ENCODE measurements at places on chromosomes 6 and 20.

DNA sequence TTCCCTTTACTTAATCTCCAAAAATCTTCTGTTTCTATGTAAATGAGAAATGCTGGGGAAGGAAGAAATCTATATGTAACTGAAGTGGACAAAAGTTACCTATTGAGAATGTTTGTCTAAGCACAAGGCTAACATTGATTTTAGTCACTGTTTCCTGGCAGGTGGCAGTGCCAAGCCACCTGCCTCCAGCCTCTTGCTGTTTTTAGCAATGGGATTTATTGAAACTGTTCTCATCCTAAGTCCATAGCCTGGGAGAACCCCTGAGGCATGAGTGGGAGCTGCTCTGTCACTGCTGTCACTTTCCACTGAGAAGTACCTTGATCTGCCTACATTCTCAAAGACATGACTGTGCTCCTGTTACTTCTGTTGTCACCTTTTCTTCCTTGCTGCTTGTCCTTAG, 14.7 kb downstream of the ENPP3 start:
- no peak for DNase-seq

DNA sequence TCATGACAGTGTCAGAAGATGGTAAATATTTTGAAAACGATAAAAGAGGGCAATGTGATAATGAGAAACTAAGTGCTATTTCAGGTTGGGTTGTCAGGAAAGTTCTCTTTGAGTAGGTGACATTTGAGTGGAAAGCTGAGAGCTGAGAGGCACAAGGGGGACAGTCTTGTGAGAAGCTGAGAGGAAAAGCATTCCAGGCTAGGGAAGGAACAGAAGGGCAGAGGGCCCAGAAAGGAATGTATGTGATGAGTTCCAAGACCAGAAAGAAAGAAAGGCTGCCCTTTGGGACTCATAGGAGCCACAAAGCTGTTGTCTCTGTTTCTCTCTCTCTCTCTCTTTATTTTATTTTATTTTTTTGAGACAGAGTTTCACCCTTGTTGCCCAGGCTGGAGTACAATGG, 7.6 kb upstream of the RNF182 start:
- DNase-seq = no peak

DNA sequence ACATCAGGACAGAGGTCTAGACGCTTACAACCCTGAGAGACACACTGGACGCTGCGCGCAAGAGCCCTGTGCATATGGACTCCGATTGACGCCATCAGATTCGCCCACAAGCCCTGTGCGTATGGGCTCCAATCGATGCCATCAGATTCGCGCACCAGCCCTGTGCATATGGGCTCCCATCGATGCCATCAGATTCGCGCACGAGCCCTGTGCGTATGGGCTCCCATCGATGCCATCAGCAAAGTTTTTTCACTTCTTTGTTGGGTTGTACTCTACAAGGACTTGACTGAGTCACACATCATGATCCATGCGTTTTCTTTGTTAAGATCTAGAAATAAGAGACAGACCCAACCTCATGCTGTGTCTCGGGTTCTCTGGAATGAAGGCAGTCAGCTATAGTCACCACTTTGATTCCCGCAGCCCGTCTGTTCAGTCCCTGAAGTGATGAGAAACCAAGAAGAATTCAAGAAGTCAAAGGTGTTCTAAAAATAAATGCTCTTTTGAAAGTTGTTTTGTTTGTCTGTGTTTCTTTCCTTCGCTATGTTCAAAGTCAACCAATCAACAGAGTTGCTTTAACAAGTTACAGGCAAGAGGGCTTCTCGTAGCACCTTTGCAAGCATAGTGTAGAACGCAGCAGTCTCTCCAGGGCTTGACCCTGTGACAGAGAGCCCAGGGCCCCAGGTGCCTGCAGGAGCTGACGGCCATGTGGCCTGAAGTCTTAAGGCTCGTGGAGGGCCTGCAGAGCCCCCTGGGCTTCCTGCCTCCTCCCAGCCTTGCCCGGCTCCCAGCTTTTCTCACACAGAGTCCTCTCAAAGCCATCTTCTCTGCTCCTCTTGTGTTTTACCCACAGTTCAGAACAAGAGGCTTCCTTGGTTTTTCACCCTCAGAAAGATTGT, 7.9 kb downstream of the RPS6KA2 start:
- no peak for DNase-seq

DNA sequence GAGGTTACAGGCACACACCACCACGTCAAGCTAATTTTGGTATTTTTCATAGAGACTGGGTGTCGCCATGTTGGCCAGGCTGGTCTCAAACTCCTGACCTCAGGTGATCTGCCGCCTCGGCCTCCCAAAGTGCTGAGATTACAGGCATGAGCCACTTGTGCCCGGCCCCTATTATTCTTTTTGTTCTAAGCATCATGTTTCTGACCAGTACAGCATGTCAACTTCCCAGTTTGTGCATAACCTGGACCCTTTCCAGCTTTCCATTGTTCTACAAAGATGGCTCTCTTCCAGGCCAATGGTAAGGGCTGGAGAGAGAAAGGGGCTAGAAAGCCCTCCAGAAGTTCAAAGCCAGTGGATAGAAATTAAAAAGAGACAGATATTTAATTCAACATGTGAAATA, 91.3 kb upstream of the TNFAIP3 start:
- no peak for DNase-seq

- DNase-seq = no peak
Observed at GRCh38 chr6:16352821-16353438, 114.5 kb downstream of the GMPR start.

- no peak for DNase-seq
Observed at GRCh38 chr20:41701588-41702348, 83.6 kb upstream of the CHD6 start.

DNA sequence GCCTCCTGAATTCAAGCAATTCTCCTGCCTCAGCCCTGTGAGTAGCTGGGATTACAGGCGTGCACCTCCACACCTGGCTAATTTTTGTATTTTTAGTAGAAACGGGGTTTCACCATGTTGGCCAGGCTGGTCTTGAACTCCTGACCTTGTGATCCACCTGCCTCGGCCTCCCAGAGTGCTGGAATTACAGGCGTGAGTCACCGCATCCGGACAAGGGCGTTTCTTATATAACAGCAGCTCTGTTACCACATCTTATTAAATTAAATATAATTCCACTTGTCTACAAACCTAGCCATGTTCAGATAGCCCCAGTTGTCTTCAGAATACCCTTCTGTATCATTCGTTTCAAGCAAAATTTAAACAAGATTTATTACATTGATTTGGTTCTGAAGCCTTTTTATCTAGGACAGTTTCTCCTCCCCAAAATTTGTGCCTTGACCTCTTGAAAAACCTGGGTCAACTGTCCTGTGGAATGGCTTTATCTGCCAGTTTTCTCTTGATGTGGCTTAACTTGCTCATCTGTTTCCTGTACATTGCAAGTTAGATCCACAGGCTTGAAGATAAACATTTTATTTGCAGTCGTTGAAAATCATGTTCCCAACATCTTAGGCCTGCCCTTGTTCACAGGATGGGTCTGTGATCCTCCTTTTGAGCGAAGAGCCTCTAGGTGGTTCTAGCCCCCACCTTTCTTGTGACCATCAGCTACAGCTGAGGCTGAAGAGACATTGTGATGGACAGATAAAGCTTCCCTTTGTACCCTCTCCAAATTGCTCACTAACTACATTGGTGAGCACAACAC, 132.2 kb downstream of the ARID1B start:
- no peak for DNase-seq

- DNase-seq = peak; percentile 45
Observed at GRCh38 chr20:2331901-2332565, 36.2 kb downstream of the TGM3 start.

GRCh38 chr20:18055261-18055660, 2.5 kb downstream of the OVOL2 start:
- DNase-seq = peak; percentile 42

- no peak for DNase-seq
Observed at GRCh38 chr20:38725148-38725901, 1.0 kb downstream of the SLC32A1 start.

- no peak for DNase-seq
Observed at GRCh38 chr6:95687839-95688238, 110.5 kb downstream of the MANEA start.

GRCh38 chr6:121800047-121800446, 364.6 kb downstream of the GJA1 start:
- no peak for DNase-seq

DNA sequence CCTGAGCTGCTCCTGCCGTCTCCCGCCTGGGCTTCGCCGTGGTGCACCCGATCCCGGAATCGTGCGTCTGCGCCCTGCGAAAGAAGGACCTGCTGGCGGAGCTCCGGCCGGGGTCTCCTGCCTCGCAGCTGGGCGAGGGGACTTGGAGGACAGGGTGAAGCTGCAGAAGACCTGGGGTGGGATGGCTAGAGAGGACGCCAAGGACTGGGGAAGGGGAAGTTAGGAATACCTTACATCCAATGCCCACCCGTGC, 150.2 kb downstream of the PRL start:
- DNase-seq = no peak

GRCh38 chr20:5688431-5688972, 61.7 kb upstream of the SHLD1 start:
- no peak for DNase-seq

GRCh38 chr6:79776076-79776475, 144.9 kb downstream of the SH3BGRL2 start:
- DNase-seq = no peak

GRCh38 chr6:149028767-149029405, 282.1 kb downstream of the UST start:
- peak; percentile 80 for DNase-seq

- DNase-seq = no peak
Observed at GRCh38 chr6:135261872-135262725, 81.0 kb downstream of the MYB start.

- DNase-seq = no peak
Observed at GRCh38 chr20:3800256-3800877, 4.3 kb downstream of the CDC25B start.

DNA sequence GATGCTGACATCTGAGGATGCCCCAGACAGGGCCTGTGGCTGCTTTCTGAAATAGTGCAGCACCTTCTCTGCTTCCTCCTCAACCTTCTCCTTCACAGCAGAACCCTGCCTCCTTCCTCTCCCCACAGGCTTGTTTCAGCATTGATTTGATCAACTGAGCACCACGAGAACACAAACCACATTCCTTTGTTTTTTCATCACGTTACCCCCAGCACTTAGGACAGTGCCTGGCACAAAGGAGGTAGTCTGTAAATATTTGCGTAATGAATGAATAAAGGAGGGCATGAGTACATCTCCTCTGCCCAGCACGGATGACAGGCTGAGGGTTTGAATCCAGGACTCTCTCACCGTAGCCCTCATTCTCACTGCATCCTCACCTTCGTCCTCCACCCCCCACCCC, 21.3 kb upstream of the WFDC2 start:
- peak; percentile 45 for DNase-seq

DNA sequence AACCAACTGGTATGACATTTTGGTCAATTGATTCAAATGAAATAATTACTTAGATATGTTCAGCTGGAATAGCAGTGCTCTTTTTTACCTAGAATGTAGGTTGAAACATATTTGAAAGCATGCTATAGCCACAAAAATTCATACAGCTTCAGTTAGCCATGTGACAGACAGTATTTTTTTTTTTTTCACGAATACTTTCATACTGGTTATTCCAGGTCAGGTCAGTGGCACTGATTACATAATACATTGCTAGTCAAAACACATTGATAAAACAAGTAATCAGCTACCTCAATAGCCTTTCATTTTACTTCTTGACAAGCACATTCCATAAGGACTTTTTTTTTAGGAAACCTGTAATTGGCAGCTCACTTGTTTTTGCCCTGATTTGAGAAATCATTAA, 222.6 kb downstream of the EYA4 start:
- DNase-seq = no peak

DNA sequence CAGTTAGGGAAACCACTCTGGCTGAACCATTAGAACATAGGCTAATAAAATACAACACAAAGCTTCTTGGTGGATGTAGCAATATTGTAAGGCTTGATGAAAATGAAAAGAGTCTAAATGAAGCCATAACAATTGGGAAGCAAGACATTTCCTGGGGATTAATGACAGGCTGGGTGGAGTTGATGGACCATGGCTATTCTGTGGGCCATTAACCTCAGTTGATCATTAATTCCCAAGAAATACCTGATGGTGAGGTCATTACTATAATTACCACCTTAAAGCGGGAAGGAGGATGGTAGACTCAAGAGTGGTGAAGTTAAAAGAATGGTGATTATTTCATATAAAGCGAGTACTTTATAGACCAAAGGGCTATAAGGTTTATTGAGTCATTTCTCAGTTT, 455.8 kb upstream of the MAP3K7 start:
- DNase-seq = no peak

DNA sequence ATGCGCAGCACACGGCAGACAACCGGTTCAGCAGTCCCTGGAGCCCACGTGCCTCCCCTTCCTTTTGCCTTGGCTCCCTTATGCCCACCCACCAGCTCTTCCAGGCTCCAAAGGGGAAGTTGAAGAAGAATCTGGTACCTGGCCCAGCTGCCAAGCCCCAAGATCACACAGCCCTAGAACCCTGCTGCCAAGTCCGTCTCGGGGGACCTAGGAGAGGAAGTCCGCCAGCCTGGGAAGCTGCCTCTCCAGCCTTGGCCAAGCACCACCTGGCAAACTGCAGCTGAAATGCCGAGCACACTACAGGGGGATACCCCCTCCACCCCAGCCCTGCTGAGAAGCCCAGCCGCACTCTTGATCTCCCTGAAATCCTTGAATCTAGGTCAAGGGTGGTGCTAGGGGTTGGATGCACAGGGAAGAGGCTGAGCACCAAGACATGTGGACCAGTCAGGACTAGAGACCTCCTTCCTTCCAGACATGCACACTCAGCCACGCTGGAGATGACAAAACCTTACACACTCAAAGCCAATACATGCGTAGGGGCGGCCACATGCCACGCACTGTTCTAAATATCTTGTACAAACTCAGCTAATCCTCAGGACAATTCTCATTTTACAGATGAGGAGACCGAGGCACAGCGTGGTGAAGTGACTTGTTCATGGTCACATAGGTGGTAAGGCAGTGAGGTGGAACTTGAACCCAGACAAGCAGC, 124.1 kb downstream of the PREX1 start:
- DNase-seq = no peak

- DNase-seq = no peak
Observed at GRCh38 chr6:97841763-97842162, 558.7 kb upstream of the MMS22L start.

DNA sequence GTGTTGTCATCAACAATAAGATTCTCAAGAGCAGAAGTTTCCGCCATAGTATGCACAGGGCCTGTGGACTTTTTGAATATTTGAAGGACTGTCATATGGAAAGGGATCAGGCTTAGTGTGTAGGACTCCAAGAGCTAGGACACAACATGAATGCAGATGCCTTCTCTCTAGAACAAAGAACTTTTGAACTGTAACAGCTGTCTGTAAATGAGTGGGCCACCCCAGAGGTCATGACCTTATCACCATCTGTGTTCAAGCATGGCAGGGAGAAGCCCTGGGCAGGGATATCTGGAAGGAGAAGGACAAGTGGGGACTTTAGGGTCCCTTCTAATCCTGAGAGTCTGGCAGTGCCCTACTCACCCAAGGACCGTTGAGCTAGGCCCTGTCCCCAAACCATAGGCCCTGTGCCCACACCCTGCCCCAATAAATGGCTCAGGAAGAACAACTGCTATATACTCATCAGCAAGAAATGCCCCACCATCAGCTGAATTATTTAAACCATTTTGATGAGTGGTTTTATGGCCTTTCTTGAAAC, 70.6 kb downstream of the MTHFD1L start:
- DNase-seq = no peak

All from activated effector memory CD4-positive, alpha-beta T cell treated with anti-CD3 and anti-CD28 coated beads, Interleukin-2, amount 50 U/mL, for 16 hours (primary cell).